ENCODE measurements at places on chromosomes 16 and 17. TPM values are rescaled to one million over a fixed set of nuclear protein-coding genes. Genes with fewer than 3 reads are reported as not detected.

The KCNH6 gene
- total RNA-seq: not detected

The SCNN1G gene
- not detected for total RNA-seq

The ABCC3 gene
- total RNA-seq: 14.5 TPM

The EVI2B gene
- under 0.01 TPM for total RNA-seq

The ANKFN1 gene
- total RNA-seq: under 0.01 TPM

The MT1G gene
- total RNA-seq: not detected

The PLA2G10 gene
- not detected for total RNA-seq

The FBXW10 gene
- 0.32 TPM for total RNA-seq

The SAMD14 gene
- 5.8 TPM for total RNA-seq

The NPTX1 gene
- 1.3 TPM for total RNA-seq

The PPP1R27 gene
- total RNA-seq: not detected

The RGS11 gene
- total RNA-seq: 0.64 TPM

The PRM1 gene
- total RNA-seq: not detected

The SCGB1C2 gene
- not detected for total RNA-seq

The KRT9 gene
- total RNA-seq: not detected

The TPSD1 gene
- not detected for total RNA-seq

The IL32 gene
- 12.6 TPM for total RNA-seq

The PHKG2 gene
- total RNA-seq: 22.2 TPM

The FOXN1 gene
- not detected for total RNA-seq

The SYCE1L gene
- total RNA-seq: not detected

The CDIP1 gene
- 10.6 TPM for total RNA-seq

The CCDC144A gene
- 10.3 TPM for total RNA-seq

The TMEM132E gene
- total RNA-seq: under 0.01 TPM

The ARHGAP44 gene
- 0.64 TPM for total RNA-seq

The KAT7 gene
- total RNA-seq: 43.2 TPM

The TMEM220 gene
- 3.5 TPM for total RNA-seq

The MYH3 gene
- 0.43 TPM for total RNA-seq

The CDH11 gene
- 265 TPM for total RNA-seq

The CCDC154 gene
- under 0.01 TPM for total RNA-seq

The TNFRSF17 gene
- total RNA-seq: not detected

The KRT34 gene
- total RNA-seq: 26.7 TPM

The CCDC92B gene
- not detected for total RNA-seq

All from fibroblast of villous mesenchyme (primary cell).